ENCODE measurements at places on chromosomes 1 and 21. TPM values are rescaled to one million over a fixed set of nuclear protein-coding genes. Genes with fewer than 3 reads are reported as not detected.
A peak's percentile ranks its signal among the peaks of the same experiment; 100 is the strongest.

- DNase-seq, result no peak
These were observed 90.0 kb downstream of the SELENOF start for GRCh38 chr1:86823821-86824500.

DNA sequence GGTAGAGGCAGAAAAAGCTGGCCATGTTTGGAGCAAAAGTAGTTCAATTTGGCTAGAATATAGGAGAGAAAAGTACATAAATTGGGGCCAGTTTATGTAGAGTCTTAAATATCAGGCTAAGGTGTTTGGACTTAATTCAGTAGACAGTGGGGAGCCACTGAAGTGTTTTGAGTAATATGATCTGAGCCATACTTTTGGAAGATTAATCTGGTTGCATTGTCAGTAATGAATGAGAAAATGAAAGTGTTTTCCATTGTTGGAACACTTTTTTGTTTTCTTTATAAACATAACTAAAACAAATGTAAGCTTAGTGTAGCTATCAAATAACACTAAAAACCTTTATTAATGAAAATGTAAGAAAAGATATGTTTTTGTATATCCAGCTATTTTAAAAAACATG is 42.1 kb downstream of the POU2F1 start:
- no peak for DNase-seq

- no peak for DNase-seq
These were observed 7.6 kb downstream of the SAMSN1 start for GRCh38 chr21:14538483-14538882.

GRCh38 chr21:16554503-16554902 is 824.7 kb downstream of the USP25 start:
- no peak for DNase-seq

DNA sequence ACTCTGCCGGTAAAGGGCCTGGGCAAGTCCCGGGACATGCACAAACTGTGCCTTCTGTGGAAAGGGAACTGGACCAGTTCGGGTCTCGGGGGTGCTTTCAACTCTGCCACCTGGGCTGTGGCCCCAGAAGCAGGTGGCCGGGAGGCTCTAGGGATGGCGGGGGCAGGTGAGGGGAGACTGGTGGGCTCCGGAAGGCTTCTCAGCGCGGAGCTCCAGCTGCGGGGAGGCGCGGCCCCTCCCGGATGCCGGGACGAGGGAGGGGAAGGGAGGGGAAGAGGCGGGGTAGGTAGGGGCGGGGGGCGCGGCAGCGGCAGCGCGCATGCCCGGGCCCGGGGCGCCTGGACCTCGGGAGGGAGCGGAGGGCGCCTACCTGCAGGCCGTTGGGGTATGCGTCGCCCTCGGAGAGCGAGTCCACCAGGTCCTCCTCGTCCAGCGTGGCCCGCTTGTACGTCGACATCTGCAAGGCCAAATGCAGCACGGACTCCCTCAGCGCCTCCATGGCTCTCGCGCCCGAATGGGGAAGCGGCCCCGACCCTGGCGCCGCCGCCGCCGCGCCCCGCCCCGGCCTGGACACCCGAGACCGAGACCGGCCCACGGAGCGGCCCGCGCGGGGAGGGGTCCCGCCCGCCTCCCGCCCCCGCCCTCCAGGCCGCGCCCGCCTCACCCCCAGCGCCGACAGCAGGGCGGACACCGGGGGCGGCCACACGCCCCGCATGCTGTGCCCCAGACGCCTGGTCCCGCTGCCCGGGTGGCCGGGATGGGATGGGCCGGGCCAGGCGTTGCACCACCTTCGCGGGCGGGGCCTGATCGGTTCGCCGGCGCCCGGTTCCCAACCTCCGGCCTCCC is at the start of gene ECE1:
TSS of gene ECE1 (minus strand) at position 764 of the 846 bp plus-strand sequence. CDS start at position 715, 49 bp downstream.
- peak; percentile 84 for DNase-seq

GRCh38 chr1:23601135-23601967 is 42.0 kb upstream of the ID3 start:
- DNase-seq, result no peak

GRCh38 chr1:212816567-212817278 is 25.0 kb downstream of the TATDN3 start:
- DNase-seq, result no peak

DNA sequence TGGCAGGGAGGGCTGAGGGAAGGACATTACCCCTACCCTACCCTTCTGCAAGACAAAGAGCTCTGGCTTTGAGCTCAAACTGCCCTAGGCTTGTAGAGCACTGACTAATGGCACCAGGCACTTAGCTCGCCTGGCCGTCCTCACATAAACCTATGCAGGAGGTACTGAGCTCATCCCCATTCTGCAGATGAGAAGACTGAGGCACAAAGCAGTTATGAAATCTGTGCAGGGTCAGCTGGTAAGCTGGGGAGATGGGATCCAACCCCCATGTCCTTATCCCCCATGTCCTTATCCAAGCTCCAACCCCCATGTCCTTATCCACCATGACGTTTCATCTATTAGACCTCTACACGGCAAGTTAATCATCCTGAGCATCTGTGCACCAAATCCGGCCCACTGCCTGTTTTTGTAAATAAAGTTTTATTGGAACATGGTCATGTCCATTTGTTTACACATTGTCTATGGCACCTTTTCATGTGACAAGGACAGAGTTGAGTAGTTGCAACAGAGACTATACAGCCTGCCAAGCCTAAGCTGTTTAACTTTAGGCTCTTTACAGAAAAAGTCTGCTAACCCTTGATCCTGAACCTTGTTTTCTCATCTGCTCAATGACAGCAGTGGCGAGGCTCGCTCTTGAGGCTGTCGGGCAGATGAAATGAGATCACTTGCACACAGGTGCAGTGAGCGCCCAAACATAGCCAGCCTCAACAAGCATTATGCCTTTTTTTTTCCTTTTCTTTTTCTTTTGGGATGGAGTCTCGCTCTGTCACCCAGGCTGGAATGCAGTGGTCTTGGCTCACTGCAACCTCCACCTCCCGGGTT is 86.8 kb downstream of the FBXO2 start:
- no peak for DNase-seq

DNA sequence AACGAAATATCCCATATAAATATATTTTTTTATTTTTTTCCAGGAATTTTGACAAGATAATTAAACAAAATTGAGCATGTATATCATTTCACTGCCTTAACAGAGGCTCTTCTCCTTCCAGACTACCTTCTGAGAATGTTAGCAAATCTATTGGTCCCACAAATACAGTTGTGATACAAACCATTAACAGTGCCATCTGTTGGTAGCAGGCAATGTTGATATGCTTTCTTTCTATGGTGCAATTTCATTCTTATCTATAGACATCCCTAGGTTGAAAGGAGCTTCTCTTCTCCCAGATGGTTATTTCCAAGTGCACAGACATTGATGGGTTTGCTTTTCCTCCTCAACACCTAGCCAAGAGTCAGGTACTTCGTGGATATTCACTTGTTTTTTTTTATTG is 303.6 kb downstream of the USH2A start:
- no peak for DNase-seq

GRCh38 chr1:4786055-4786454 is 131.6 kb downstream of the AJAP1 start:
- DNase-seq, result no peak

- no peak for DNase-seq
These were observed 96.9 kb upstream of the SLC25A33 start for GRCh38 chr1:9442278-9442846.

- DNase-seq, result no peak
These were observed 23.3 kb downstream of the ZBTB17 start for GRCh38 chr1:15952317-15953258.

CDC42 gene
- 164 TPM for total RNA-seq

CD1E gene
- not detected for total RNA-seq

SSBP3 gene
- 45.4 TPM for total RNA-seq

AGRN gene
- 27.0 TPM for total RNA-seq

FMOD gene
- total RNA-seq, result 66.0 TPM
